ENCODE measurements at places on chromosomes 2 and 18.

- DNase-seq: no peak
- H3K27me3 ChIP-seq: no peaks in the 10 kb centered on the region
- H3K4me1 ChIP-seq: no peaks in the 10 kb centered on the region
- no peak overlapping the region for H3K4me3 ChIP-seq
- no peak overlapping the region for H3K27ac ChIP-seq
Observed at GRCh38 chr2:231245249-231246094, 47.0 kb downstream of the ARMC9 start.

GRCh38 chr2:189069855-189070619, 95.9 kb downstream of the COL3A1 start:
- no peaks in the 10 kb centered on the region for H3K4me1 ChIP-seq
- H3K27me3 ChIP-seq: no peaks in the 10 kb centered on the region
- no peak overlapping the region for H3K27ac ChIP-seq
- H3K4me3 ChIP-seq: no peak overlapping the region
- no peak for DNase-seq

GRCh38 chr18:47036298-47036874, 965 bp upstream of the ELOA2 start:
- H3K4me3 ChIP-seq: no peak overlapping the region
- no peak overlapping the region for H3K27ac ChIP-seq
- no peaks in the 10 kb centered on the region for H3K27me3 ChIP-seq
- H3K4me1 ChIP-seq: no peaks in the 10 kb centered on the region

DNA sequence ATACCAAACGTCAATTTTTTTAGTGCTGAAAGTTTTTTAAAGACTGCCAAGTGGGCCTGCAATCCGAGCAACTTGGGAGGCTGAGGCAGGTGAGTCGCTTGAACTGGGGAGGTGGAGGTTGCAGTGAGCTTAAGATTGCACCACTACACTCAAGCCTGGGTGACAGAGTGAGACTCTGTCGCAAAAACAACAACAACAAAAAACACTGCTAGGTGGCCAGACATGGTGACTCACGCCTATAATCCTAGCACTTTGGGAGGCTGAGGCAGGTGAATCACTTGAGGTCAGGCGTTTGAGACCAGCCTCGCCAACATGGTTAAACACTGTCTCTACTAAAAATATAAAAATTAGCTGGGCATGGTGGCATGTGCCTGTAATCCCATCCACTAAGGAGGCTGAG, 202.8 kb upstream of the COPS8 start:
- H3K4me3 ChIP-seq: no peak overlapping the region
- no peaks in the 10 kb centered on the region for H3K27me3 ChIP-seq
- peaks cover 5% of the 10 kb centered on the region for H3K4me1 ChIP-seq
- no peak for DNase-seq
- H3K36me3 ChIP-seq: no peaks in the 10 kb centered on the region

- peaks cover 10% of the 10 kb centered on the region for H3K4me1 ChIP-seq
- no peak overlapping the region for H3K4me3 ChIP-seq
- peak; percentile 30 for DNase-seq
- no peaks in the 10 kb centered on the region for H3K27me3 ChIP-seq
- H3K36me3 ChIP-seq: no peaks in the 10 kb centered on the region
Observed at GRCh38 chr2:128495996-128496547, 177.4 kb upstream of the HS6ST1 start.

DNA sequence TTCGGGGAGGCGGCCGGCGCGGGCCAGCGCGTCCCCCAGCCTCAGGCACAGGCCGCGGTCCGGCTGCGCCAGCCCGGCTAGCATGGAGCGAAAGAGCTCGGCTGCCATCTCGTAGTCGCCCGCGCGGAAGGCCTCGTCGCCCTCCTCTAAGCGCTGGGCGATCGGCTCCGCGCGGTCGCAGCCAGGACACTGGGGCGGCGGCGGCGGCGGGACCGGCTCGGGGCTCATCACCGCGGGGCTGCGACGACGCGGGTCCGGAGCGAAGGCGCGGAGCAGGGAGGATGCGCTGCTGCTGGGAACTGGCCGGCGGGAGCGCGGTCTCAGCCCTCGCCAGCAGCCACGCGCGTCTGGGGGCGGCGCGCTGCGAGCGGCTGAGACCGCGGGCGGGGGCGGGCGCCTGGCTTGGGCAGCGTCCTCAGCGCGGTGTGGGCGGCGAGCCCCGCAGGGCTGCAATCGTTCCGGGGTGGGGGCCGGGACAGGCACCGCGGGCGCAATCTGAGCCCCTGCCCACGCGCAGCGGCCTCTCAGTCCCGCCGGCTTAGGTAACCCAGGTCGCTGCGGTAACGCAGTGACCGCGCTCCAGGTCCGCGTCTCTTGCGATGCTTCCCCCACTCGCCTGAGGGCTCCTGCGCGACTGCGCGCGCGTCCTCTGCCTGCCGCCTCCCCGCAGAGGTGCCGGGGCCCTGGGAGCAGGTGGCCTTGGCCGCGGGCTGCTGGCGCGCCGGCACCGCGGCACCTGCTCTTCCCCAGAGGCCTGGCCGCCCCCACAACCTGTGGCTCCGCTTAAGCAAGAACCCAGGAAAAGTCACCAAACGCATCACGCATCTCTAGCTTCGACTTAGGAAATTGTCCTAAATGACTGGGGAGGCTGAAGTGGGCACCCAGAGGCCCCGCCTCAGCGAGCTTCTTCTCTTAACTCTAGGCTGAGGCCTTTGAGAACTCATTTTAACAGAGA, at the start of gene LONRF2:
TSS of gene LONRF2 (minus strand) at position 636 of the 955 bp plus-strand sequence. CDS start at position 228, 408 bp downstream.
- peak within 1 kb of the TSS; percentile 82 for H3K27ac ChIP-seq
- no peaks in the 10 kb centered on the region for H3K27me3 ChIP-seq
- no peaks in the 10 kb centered on the region for H3K4me1 ChIP-seq
- H3K4me3 ChIP-seq: peak within 1 kb of the TSS; percentile 80
- H3K36me3 ChIP-seq: no peaks in the 10 kb centered on the region

DNA sequence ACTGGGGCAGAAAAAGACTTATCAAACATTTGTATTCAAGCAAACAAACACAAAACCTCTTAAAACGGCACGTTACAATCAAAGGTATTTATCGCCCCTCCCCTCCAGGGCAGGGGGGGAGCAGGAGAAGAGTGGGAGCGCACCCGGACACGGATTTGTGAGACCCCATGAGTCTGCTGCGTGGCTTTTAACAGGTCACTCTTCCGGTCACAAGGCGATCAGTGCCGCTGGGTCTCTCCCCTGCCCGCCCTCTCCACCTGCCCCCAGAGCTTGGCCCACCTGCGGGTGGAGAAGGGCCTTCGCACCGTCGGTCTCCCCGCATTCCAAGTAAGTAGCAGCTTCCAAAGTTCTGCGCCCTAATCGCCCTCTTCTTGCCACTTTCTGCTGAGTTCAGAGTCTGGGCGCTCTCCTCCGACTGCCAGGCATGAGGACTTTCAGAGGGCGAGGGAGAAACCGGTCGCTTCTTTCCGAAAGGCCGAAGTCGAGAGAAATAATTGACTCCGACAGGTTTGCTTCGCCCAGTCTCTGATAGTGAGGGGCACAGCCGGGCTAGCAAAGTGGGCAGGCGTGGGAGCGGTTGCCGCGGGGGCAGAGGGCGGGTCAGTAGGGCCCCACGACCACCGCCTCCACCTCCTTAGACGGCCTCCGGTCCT, 800 bp downstream of the RPRM start:
- H3K36me3 ChIP-seq: no peaks in the 10 kb centered on the region
- H3K27ac ChIP-seq: no peak overlapping the region
- H3K4me3 ChIP-seq: peak overlapping the region; percentile 57
- peaks cover 87% of the 10 kb centered on the region for H3K27me3 ChIP-seq

GRCh38 chr18:63356272-63356896, 10.6 kb downstream of the KDSR start:
- H3K4me3 ChIP-seq: no peak overlapping the region
- H3K27ac ChIP-seq: peak overlapping the region; percentile 60
- DNase-seq: no peak
- H3K27me3 ChIP-seq: no peaks in the 10 kb centered on the region
- no peaks in the 10 kb centered on the region for H3K4me1 ChIP-seq
- H3K36me3 ChIP-seq: peaks cover 97% of the 10 kb centered on the region

GRCh38 chr2:226184940-226185615, 614.5 kb downstream of the IRS1 start:
- H3K36me3 ChIP-seq: no peaks in the 10 kb centered on the region
- no peaks in the 10 kb centered on the region for H3K27me3 ChIP-seq
- no peaks in the 10 kb centered on the region for H3K4me1 ChIP-seq

- no peak overlapping the region for H3K27ac ChIP-seq
- H3K36me3 ChIP-seq: no peaks in the 10 kb centered on the region
- H3K27me3 ChIP-seq: no peaks in the 10 kb centered on the region
- H3K4me3 ChIP-seq: no peak overlapping the region
- DNase-seq: no peak
Observed at GRCh38 chr2:35783723-35784122, 571.9 kb upstream of the CRIM1 start.

- H3K4me3 ChIP-seq: no peak overlapping the region
- H3K36me3 ChIP-seq: peaks cover 14% of the 10 kb centered on the region
- H3K27ac ChIP-seq: no peak overlapping the region
- H3K4me1 ChIP-seq: no peaks in the 10 kb centered on the region
- no peaks in the 10 kb centered on the region for H3K27me3 ChIP-seq
Observed at GRCh38 chr2:45412754-45413379, 198.2 kb downstream of the SRBD1 start.

DNA sequence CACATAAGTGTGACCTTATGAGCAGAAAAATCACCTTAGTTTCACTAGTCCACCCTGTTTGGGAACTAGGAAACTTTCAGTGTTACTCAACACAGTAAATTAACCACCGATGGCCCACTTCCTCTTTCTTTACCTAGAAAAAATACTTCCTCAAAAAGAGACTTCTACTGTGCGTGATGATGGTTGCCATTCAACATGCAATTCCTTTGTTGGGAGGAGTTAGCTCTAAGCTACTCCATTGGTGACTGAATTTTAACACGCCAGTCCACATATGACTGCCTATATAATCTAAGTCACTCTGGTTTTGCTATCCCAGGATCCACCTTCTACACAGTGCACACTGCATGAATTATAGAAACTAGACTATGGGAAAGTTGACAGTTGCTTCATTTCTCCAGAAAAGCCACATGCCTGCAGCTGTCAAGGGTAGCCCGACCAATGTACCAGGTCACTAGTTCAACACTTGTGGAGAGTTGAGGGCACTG, 47.8 kb upstream of the REG3G start:
- no peak overlapping the region for H3K27ac ChIP-seq
- no peaks in the 10 kb centered on the region for H3K4me1 ChIP-seq
- no peaks in the 10 kb centered on the region for H3K36me3 ChIP-seq
- H3K4me3 ChIP-seq: no peak overlapping the region

- H3K27ac ChIP-seq: no peak overlapping the region
- no peaks in the 10 kb centered on the region for H3K27me3 ChIP-seq
- H3K4me1 ChIP-seq: no peaks in the 10 kb centered on the region
- no peak overlapping the region for H3K4me3 ChIP-seq
Observed at GRCh38 chr2:203893401-203893800, 25.8 kb downstream of the CTLA4 start.

DNA sequence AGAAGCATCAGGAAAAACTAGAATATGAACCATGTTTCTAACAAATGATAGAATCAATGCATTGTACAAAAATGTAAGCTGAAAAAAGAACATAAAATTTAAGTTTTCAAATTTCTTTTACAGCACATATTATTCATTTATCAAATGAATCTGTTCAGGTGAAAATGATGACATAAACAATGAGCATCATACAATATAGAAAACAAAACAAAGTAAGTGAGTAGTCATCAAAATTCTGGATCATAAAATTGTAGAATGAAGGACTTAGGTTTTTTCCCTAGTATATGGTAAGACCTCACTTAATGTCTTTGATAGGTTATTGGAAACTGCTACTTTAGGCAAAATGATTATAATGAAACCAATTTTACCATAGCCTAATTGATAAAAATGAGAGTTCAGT, 427.0 kb upstream of the KCNH7 start:
- H3K4me3 ChIP-seq: no peak overlapping the region
- H3K4me1 ChIP-seq: no peaks in the 10 kb centered on the region
- H3K27me3 ChIP-seq: no peaks in the 10 kb centered on the region
- no peaks in the 10 kb centered on the region for H3K36me3 ChIP-seq

- no peak for DNase-seq
- no peaks in the 10 kb centered on the region for H3K27me3 ChIP-seq
- H3K27ac ChIP-seq: no peak overlapping the region
- H3K4me1 ChIP-seq: no peaks in the 10 kb centered on the region
- H3K4me3 ChIP-seq: no peak overlapping the region
- no peaks in the 10 kb centered on the region for H3K36me3 ChIP-seq
Observed at GRCh38 chr2:70516596-70516995, 37.0 kb downstream of the TGFA start.

- no peak overlapping the region for H3K27ac ChIP-seq
- DNase-seq: no peak
- no peaks in the 10 kb centered on the region for H3K27me3 ChIP-seq
- H3K4me3 ChIP-seq: no peak overlapping the region
- no peaks in the 10 kb centered on the region for H3K36me3 ChIP-seq
Observed at GRCh38 chr2:67613227-67613626, 216.1 kb downstream of the ETAA1 start.

DNA sequence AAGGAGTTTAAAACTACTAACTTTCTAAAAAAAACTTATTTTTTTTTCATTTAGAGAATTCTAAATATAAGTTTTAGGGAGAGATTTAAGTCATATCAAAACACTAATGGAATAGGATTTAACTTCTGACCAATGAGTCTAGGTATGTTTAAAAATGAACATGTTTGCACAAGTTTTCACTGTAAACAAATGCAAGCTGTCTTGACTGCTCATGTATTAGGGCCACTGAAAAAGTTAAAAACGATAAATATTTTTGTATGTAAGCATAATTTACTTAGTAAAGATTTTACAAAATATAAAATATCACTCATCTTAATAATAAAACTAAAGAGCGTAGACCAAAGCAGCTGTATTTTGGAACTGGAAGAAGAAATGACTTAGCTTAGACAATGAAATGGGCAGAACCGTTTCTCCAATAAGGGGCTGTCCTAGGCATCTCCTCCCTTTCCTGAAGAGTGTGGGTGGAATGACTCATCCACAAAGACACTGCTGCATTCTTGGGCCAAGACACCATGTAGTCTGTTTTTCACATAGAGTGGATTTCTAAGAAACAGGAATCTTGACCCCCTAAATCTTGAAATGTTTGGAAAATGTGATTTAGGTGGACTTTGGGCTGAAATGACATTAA, 118.8 kb downstream of the MEP1B start:
- H3K36me3 ChIP-seq: no peaks in the 10 kb centered on the region
- H3K27me3 ChIP-seq: no peaks in the 10 kb centered on the region
- H3K4me1 ChIP-seq: peaks cover 3% of the 10 kb centered on the region
- H3K27ac ChIP-seq: peak overlapping the region; percentile 62

DNA sequence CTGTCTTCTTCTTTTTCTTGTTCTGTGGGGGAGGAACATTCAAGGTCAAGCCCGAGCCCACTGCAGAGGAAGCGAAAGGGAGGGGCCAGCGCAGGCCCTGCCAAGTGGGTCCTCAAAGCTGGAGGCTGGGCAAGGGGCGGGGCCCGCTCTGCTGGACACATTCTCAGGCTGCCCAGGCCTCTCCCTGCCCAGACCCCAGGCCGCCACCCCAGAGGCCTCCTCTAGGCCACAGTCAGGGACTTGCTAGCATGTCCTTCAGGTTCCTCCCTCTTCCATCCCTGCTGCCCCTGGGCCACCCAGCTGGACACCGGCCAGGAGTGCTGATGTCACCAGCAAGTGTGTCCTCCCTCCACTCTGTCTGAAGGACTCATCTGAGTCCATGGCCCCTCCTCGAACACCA, 44.1 kb downstream of the KIF1A start:
- no peak overlapping the region for H3K4me3 ChIP-seq
- H3K4me1 ChIP-seq: no peaks in the 10 kb centered on the region
- DNase-seq: peak; percentile 55
- no peaks in the 10 kb centered on the region for H3K36me3 ChIP-seq

GRCh38 chr2:193988784-193989183, 1668.2 kb upstream of the SLC39A10 start:
- no peaks in the 10 kb centered on the region for H3K27me3 ChIP-seq
- H3K4me1 ChIP-seq: no peaks in the 10 kb centered on the region
- no peaks in the 10 kb centered on the region for H3K36me3 ChIP-seq
- no peak overlapping the region for H3K4me3 ChIP-seq
- H3K27ac ChIP-seq: no peak overlapping the region
- no peak for DNase-seq

GRCh38 chr2:62785216-62785615, 79.7 kb downstream of the EHBP1 start:
- H3K4me1 ChIP-seq: peaks cover 6% of the 10 kb centered on the region
- no peaks in the 10 kb centered on the region for H3K36me3 ChIP-seq
- H3K27me3 ChIP-seq: no peaks in the 10 kb centered on the region
- H3K27ac ChIP-seq: no peak overlapping the region
- no peak for DNase-seq
